Hindlimb muscle (tissue), 1 donor: ENCODE measurements at places on chromosomes 5 and 9.

GRCh38 chr9:86749161-86749893, 198.0 kb downstream of the GAS1 start:
- peak; percentile 73 for DNase-seq

DNA sequence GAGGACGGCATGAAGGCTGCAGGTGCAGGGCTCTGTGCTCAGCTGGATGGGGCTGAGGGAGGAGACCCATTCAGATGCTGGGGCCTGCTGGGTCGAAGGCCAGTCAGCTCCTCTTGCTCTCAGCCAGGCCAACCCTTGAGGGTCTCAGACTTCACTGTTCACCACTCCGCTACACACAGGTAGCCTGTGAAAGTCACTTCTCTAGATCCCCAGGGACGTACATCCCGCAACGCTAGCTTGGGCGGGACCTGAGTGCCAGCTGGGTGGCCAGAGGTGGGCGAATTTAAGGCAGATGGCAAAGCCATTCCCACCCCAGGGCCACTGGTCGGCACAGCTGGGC, 42.2 kb upstream of the FCN1 start:
- no peak for DNase-seq

DNA sequence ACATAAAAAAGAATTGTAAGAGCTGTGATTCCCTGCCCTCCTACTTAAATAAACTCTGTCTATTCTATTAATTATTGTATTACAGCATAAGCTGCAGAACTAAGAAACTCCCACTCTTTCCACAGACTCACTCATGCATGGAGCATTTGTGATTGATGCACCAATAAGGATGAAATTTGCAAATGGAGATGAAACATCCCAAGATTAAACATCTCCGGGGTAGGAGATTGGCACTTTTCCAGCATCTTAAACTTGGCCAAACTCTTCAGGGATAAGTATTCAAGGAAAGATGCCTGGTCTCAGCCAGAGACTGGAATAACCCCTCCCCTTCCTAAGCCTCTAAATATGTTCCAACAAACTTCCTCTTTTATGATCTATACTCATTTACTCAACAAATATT, 472.0 kb downstream of the ACTL7B start:
- no peak for DNase-seq

DNA sequence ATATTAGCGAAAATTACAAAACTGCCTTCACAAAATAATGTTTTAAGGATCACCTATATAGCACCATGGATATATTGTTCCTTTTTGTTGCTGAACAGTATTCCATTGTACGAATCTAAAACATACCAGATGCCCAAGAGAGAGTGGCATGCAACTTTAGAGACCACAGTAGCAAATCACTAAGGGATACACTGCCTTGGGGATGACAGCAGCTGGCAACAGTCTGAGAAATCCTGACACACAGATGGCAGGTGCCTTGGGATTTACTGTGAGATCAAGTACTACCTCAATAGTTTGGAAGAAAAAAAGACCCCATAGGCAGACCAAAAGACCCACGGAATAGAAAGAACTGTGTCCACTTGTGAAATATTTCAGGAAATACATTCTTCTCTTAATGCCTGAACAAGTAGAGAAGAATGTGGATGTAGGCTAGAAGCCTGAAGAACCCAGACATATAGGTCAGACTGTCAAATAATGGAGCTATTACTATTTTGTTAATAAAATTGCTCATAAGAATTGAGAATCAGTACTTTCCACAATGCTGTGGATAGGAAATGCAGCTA, 53.4 kb downstream of the PLPP1 start:
- no peak for DNase-seq

GRCh38 chr5:6730807-6731206, 17.6 kb downstream of the TENT4A start:
- no peak for DNase-seq

GRCh38 chr9:114571391-114571790, 16.2 kb upstream of the ATP6V1G1 start:
- no peak for DNase-seq

GRCh38 chr9:4879115-4879558, 86.4 kb downstream of the RCL1 start:
- DNase-seq: no peak

- no peak for DNase-seq
Observed at GRCh38 chr5:129554134-129554904, 94.2 kb downstream of the ADAMTS19 start.

DNA sequence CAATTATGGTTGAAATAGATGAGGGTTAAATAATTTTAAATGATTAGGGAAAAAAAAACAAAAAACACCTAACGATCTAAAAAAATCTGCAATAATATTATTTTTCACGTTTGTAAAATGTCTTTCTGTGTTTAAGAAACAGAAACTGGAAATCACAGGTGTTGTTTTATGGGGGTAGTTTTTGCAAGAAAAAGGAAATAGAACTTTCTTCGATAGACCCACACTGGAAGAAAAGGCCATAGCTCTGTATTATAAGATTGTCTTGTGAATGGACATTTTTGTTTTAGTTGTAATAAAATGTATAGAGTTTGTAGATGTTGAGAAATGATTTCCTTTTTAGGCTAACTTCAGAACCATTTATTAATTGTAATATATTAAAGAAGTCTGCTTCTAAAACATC, 5.5 kb downstream of the CSNK1G3 start:
- DNase-seq: no peak

DNA sequence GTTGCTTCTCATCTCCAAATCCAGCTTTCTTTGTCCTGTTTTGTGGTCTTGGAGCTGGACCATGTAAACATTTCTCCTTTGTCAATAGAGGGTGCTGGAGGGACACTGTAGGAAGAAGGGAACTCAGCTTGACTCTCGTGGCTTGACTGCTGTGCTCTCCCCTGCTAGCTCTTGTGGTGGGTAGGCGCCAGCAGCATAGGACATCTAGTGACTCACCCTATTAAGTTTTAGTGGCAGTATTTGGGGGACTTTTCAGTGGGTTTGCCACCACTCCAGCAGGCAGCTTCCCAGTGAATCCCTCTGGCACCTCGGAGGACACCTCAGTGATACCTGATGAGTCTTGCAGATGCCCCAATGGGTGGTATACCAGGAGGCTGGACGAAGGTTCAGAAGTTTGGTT, 97.8 kb downstream of the TSSK1B start:
- DNase-seq: peak; percentile 36

- DNase-seq: no peak
Observed at GRCh38 chr5:93385655-93386054, 195.4 kb downstream of the NR2F1-AS1 start.

DNA sequence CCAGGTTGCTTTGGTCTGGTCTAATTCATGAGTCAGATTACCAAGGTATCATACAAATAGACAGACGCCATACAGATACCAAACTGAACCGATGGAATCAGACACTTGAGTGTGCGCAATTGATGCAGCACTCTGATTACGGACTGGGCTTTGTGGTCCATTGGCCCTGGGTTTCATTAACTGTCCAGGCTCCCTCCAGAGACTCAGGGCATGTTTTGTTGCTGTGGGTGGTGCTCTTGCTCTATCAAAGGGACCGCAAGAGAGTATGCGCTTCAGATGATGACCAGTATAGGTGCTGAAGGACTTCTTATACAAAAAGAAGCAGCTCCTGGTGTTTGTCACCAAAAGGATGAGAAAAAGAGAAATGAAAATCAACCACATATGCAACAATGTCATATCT, 36.9 kb upstream of the ANKRD55 start:
- DNase-seq: no peak

GRCh38 chr5:142551338-142552067, 134.4 kb downstream of the FGF1 start:
- no peak for DNase-seq

- DNase-seq: no peak
Observed at GRCh38 chr5:134288610-134289009, 62.7 kb upstream of the PPP2CA start.

- no peak for DNase-seq
Observed at GRCh38 chr9:99085949-99086948, 18.7 kb upstream of the TGFBR1 start.

- no peak for DNase-seq
Observed at GRCh38 chr9:104556830-104557634, 11.9 kb upstream of the OR13C8 start.

DNA sequence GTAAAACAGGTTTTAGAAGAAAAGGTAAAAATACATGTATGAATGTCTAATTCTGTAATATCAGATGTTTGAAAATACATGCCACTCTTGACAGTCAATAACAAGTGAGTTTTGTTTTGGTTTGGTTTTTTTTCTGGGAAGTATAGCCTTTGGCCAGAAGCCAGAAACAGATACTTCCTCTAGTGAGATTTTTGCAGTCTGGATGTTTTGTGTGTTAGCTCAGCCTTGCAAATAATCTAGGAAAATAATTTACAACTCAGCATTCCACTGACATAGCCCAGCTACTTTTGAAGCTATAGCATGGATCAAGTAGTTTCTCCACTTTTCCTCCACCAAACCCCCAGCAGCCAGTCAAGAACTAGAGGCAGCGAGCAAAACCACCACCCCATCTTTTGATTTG, 56.7 kb downstream of the SLC1A1 start:
- DNase-seq: no peak

DNA sequence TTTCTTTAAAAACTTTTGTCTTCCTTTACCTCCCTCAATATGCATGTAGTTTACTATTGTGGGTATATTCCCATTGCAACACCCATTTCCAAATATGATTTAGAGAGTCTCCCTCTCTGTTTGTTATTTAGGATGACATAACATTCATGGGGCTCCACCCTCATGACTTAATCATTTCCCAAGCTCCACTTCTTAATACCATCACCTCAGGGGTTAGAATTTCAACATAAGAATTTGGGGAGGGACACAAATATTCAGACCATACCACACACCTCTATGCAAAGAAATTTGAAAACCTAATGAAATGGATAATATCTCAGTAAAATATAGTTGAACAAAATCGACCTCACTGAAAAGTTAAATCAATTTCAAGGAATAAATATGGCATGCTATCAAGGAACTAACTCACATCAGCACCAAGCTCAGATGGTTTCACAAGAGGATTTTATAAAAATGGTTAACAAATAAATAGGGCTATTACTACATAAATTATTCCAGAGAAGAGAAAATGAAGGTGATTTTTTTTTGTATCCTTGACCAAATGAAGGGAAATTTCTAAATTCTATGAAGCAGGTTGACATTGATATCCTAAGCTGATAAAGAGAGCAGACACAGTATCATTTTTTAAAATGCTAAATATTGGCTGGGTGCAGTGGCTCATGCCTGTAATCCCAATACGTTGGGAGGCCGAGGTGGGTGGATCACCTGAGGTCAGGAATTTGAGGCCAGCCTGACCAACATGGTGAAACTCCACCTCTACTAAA, 20.2 kb upstream of the UBTD2 start:
- no peak for DNase-seq

DNA sequence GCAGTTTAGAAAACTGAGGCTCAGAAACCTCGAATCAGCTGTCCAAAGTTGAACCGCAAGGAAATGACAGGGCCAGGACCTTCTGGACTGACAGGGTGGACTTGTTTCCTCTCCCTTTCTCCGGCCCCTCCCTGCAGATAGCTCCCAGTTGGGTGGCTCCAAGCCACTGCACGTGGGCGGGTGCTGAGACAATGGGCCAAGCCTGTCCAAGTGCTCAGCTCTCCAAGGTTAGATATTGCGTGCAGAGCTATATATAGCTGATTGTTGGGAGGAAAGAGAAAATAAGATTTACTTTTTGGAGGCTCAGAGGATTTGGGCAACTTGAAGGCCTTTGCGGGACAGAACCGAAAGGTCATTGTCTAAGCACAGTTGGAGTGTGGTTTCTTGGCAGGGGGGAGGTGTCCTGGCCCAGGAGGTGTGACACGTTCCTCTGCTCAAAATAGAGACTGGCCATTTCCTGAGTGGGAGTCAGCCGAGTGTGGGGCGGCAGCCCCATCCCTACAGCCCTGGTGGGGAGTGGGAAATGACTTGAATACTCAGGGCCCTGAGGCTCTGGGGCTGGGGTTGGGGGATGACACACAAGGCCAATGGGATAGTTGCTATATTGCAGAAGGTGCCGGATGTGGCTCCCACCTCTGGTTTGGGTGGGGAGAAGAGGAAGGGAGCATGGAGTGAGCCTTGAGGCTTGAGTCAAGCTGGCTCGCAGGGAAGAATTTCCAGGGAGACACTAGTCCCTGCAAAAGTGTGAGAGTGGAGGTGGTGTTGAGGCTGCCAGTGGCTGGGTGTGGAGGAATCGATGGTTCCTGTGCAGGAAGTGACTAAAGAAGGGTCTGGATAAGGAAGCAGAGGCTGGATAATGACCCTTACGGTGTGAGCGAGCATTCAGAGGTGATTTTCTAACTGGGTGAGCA, 44.4 kb upstream of the SMAD5 start:
- DNase-seq: peak; percentile 85

DNA sequence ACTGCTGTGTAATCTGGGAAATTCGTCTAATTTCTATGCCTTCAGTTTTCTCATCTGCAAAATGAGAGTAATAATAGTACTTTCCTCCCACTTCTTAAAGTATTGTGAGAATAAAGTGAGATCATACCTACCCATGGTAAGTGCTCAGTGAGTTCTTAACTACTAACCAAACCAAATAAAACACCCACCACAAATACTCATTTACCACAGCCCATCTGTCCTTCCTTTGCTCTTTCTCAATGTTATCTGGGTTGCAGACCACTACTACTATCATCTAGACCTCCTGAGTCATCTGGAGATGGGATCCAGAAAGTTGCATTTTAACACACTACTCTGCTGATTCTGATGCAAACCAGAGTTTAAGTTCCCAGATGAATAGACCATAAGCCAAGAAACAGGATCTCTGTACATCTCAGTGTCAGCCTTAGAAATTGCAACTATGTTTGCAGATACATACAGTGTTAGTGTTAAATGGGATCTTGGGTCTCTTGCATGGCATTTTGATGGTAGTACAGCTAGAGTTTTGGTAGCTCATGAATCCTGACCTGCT, 105.4 kb upstream of the ATP10B start:
- DNase-seq: no peak

DNA sequence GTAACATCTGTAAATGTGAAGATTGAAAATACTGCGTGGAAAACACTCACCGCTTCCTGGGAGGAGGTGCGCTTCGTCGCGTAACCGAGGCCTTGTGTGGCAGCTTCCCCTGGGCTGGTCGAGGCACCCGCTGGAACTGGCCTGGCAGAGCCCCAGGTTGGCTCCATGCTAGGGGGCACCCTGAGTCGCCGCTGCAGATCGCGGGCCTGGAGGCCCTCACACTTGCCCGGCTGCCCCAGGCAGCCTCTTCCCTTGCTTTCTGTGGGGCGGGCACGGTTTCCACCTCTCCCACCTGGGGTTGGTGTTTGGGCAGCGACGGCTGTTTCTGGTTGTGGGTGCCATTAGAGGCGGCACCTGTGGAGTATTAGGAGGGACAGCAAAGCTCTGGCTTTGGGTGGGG, 852 bp downstream of the ZNF354C start:
- peak; percentile 9 for DNase-seq

- no peak for DNase-seq
Observed at GRCh38 chr9:12975496-12975895, 200.7 kb downstream of the LURAP1L start.

- no peak for DNase-seq
Observed at GRCh38 chr5:125316915-125317535, 570.6 kb upstream of the ZNF608 start.
